Activated T-cell treated with anti-CD3 and anti-CD28 coated beads, Interleukin-2, amount 50 U/mL, for 4 hours (primary cell): ENCODE measurements at places on chromosomes 7 and 10. TPM values are rescaled to one million over a fixed set of nuclear protein-coding genes. Genes with fewer than 3 reads are reported as not detected.

GRCh38 chr7:29326864-29327263 lies 132.3 kb downstream of the CHN2 start:
- no peak for DNase-seq

DNA sequence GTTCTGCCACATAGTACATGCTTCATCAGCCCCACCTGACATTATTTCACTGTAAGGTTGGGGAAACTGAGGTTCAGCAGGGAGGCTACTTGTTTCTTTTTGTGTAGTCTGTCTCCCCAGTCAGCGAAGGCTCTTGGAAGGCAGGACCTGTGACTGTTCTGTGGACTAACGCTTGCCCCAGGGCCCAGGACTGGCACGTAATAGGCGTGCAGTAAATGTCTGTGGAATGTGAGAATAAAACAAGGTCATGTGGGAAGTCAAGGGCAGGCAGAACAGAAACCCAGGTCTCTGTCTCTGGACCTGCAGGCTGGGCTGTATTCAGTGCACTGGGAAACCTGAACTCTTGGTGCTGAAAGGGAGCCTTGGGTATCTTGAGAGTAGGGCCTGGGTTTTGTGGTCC lies 168.7 kb downstream of the RPS24 start:
- no peak for DNase-seq

GRCh38 chr10:119525116-119525515 lies 17.4 kb downstream of the RGS10 start:
- no peak for DNase-seq

DNA sequence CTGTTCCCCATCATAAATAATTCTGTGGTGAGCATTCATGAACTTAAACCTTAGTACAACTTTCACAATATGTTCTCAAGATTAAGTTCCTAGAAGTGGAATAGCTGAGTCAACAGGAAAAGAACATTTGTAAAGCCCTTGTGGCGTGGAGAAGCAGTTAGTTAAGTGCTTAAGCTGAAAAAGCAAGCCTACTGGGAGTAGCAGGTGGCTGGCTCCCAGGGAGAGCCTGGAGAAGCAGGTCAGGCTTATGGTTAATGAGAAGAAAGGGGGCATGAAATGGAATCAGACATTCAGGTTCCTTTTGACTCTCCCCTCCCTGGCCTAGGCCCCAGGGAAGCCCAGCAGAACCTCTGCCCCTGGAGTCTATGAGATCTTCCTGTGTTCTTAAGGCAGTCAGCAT lies 35.3 kb downstream of the VSTM4 start:
- DNase-seq: no peak

GRCh38 chr10:108250936-108251620 lies 1086.6 kb upstream of the SORCS1 start:
- DNase-seq: no peak

DNA sequence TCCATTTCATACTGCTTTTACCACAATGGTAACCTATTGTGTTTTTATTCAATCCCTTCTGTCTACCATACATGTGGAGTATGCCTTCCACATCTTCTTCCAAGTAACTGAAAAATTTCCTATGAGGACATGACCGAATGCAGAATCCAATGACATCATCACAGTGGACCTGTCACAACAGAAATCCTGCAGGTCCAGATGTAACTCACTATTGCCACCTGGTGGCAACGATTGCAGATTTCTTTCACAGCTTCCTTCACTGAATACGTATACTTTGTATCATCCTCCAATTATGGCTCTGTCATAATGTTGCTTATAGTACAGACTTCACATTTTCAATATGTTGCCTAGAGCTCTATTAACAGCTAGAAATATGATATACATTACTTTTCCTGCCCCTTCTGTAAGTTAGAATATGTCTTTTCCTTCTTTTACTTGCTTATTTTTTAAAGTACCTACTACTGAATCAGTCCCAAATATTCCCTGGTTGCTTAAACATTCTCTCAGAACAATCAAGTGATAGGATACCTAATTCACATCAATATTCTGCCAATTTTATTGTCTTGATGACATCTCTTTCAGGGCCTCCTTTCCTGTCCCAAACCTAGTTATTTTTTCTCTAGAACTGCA lies 45.4 kb downstream of the SLC13A1 start:
- DNase-seq: no peak

- DNase-seq: no peak
Observed at GRCh38 chr7:30916767-30917166, 5.1 kb downstream of the AQP1 start.

DNA sequence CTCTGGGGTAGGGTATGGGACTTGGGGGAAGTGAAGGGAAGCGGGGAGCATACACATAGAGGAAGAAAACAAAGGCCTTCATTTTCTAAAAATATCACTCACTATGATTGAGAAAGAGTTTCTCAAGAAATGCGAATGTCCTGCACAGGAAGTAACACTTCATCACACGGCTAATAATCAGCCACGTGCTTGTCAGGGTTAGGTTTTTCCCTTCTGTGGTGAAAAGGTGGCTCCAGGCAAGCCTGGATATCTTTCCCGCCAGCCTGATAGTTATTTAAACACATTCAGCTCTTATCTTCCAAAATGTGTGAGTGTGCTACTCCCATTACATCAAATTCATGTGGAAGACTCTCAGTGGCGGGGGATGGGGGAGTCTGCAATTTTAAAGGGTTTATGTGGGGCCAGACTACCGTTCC lies 166.4 kb upstream of the ADO start:
- DNase-seq: no peak

- DNase-seq: no peak
Observed at GRCh38 chr7:130854481-130854880, 120.5 kb upstream of the KLF14 start.

MYOF gene
- total RNA-seq: 42.6 TPM

GRCh38 chr10:59290448-59290847 lies 71.9 kb downstream of the FAM13C start:
- DNase-seq: no peak

- DNase-seq: no peak
Observed at GRCh38 chr10:110636932-110637557, 7.1 kb upstream of the RBM20 start.

GRCh38 chr7:38858259-38858884 lies 50.6 kb downstream of the VPS41 start:
- DNase-seq: no peak

C1QL3 gene
- not detected for total RNA-seq

DNA sequence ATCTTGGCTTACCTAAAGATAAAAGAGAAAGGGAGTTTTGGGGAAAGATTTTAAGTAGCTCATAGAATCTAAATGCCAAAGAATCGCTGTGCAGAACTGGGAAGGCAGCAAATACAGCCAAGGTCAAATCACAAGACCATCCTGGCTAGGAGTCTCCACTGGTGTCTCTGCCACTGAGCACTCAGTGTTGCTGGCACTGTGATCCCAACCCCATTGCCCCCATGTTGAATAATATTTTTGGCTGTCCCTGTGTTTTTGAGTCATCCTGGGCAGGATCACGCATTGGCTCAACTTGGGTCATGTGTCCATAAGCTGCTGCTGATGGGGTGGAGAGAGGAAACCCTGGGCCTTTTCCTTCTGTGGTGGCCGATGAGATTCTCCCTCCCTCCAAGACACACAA lies 21.2 kb downstream of the TLX1 start:
- no peak for DNase-seq

HDAC9 gene
- total RNA-seq: 0.40 TPM

DNA sequence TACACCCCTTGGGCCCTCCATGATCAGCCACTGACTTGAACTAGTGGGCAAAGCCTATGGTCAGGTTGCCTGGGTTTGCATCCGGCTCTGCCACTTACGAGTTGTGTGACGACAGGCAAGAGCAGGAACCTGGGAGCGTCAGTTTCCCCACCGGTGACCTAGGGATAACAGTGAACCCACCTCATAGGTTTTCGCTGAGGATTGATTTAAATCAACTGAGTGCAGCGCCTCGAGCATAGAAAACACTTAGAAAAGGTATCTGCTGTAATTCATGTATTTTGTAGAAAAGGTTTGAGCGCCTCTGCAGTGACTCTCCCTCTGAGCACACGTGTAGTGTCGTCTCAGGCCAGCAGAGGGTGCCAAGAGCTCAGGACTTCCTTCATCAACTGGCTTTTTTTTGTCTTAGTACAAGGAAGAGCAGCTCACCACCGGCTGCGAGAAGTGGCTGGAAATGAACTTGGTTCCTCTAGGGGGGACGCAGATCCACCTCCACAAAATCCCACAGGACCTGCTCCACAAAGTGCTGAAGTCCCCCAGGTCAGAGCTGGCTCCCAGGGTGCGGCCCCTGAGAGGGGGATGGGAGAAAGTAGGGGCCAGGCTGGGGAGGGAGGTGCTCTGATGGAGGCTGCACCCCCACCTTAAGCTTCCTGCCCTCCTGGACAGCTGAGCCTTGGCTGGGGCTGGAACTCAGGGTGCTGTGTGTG lies 27.7 kb downstream of the BTBD16 start:
- peak; percentile 58 for DNase-seq

DNA sequence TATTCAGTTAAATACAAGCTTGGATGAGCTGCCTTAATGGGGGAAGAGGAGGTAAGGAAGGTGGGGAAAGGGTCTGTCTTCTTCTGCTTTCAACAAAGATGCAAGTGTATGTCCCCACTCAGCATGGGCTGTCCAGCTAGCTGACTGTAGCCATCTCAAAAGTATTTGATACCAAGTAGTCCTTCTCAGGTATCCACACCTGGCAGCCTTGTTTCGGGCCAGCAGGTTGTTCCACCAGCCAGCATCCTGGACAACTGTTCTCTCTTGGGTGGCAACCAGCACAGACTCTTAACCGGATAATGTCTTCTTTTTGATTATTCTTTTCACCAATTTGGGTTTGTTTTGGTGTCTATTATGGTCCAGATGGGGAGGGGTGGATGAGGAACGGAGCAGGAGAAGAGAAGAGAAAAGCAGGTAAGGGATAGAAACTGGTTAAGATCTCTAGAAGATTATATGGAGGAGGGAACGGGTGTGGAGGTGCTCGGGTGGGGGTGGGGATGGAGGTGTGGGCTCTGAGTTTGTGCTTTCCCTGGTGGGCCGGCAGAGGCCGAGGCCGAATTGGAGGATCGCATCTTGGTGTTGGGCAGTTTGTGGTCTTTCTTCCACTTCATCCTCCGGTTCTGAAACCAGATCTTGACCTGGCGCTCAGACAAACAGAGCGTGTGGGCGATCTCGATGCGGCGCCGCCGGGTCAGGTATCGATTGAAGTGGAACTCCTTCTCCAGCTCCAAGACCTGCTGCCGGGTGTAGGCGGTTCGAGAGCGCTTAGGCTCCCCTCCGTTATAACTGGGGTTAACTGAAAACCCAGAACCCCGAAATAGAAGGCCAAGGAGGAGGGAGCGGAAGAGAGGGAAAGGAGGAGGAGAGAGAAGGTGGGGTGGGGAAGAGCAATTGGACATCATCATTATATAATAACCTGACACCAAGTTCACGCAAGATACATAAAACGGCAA lies 1.5 kb downstream of the HOXA4 start:
- DNase-seq: no peak

DNA sequence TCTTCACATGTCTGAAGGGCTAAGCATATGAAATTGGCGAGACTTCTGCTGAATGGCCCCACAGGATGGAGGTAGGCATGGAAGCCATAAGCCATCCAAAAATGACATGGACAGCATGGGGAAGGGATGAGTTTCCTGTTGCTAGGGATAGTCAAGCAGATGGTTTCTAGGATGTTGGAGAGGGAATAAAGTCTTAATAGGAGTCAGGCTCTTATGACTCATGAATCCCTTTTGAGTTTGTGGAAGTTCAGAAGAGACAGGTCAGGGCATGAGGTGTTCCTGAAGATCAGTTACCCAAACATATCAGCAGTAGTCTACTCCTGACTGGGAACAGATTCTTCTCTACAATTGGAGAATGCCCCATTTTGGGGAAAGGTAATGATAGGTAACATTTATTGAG lies 243.9 kb downstream of the REEP3 start:
- no peak for DNase-seq

WNT2 gene
- total RNA-seq: not detected

DNA sequence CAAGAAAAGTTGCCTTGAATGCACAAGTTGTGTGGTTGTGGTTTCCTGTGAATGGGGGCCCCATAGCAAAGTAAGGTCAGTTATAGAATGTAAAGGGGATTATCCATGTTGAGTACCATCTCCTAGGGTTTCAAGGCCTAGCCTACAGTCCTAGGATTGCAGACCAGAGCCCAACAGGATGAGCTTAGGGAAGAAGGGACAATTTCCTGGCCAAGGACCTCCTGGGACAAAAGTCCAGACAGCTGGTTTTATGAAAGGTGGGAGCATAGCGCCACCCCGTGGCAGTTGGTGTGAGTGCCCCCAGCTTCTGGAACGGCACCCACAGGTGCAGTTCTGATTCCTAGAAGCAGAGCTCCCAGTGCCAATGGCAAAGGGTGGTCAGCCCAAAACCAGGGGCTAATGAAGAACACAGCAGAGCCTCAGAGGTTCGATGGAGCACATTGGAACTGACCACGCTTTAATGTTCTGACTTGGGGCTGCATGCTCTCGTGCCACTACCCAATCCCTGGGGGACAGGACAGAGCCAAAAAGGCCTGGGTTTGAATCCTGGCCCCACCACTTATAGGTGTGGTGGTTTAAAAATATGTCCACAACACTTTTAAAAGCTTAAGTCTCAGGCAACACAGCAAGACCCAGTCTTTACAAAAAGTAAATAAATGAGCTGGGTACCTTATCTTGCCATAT lies 25.8 kb upstream of the TMEM120A start:
- DNase-seq: peak; percentile 69

DNA sequence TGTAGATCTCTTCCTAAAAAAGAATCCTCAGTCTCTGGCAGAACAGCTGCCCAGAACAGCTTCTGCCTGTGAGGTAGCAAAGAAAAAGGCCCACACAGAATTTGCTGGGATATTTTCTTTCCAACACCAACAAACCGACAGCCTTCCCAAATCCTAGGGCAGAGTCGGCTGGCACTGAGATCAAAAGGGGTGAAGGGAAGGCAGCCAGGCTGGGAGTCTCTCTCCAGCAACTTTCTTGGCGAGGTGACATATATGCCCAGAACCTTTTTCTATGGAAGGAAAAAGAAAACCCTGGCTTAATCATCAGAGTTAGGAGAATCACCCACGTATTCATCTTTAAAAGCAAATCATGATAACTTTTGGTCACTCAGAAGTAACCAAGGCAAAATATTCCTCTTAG lies 279.6 kb downstream of the DNAJB6 start:
- no peak for DNase-seq

IL2RA gene
- total RNA-seq: 639 TPM

SUN3 gene
- not detected for total RNA-seq

PRSS1 gene
- 6.6 TPM for total RNA-seq

DNA sequence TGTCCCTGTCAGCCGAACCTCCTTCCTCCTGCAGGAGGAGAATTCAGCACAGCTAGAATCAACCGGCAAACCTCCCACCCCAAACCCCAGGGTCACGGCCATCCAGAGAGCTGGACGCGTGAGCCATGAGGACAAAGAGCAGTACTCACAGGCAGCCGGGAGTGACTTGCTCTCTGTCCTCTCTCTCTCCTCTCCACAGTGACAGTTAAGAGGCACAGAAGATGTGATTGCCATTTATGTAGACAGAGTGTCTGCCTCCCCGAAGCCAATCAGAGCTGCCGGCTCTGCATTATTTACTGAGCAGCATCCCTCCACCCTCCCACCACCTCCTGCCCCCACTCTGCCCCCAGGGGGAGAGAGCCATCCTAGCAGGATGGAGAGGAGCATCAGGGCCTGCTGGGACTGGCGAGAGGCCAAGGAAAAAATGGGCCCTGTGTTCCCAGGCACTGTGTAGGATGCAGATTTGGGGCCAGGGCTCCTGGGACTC lies 4.3 kb downstream of the DDC start:
- no peak for DNase-seq

GRCh38 chr10:19788902-19789301 lies 27.3 kb upstream of the PLXDC2 start:
- no peak for DNase-seq

DLD gene
- 100 TPM for total RNA-seq
